ENCODE measurements at places on chromosomes 2 and 18.
A peak's percentile ranks its signal among the peaks of the same experiment; 100 is the strongest.

DNA sequence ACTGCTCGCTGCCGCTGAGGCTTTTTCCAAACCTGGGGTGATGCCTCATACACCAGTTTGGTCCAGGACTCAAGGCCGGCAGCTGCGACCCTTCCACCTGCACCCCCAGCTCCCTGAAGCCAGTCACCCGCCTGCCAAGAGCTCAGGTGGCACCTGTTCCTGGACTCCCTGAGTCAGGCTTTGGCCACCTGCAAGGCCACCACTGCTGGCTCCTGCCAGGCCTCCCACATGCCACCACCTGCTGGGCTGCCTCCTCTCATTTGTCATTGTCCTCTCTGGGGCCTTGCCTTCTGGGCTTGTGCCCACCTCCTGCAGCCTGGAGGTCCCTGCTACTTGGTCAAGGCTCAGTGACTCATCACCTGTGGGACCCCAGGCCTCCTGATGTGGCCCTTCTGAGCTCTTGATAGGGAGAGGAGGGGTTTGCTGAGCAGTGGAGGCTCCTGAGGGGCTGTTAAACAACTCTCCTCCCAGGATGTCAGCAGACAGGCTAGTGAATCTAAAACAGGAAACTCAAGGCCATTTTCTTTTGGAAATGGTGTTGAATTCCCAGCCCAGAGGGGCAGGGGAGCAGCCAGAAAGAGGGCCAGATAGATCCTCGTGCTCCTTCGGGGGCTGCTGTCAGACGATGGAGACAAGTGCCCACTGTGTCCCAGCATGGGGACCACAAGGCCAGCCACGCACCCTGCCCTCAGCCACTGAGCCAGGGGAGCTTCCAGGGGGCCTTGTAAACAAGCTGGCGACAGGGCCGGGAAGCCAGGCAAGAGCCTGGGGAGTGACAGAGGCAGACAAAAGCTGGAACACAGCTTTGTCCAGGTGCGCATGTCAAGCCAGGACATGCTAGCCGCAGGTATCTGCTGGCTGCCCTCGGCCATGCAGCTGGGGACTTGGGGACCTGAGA is 416.8 kb downstream of the LRATD1 start:
- DNase-seq: peak; percentile 61

- DNase-seq: no peak
Observed at GRCh38 chr2:219290381-219291171, 11.4 kb downstream of the DNAJB2 start.

GRCh38 chr2:83342860-83343329 is 1116.2 kb downstream of the SUCLG1 start:
- no peak for DNase-seq

DNA sequence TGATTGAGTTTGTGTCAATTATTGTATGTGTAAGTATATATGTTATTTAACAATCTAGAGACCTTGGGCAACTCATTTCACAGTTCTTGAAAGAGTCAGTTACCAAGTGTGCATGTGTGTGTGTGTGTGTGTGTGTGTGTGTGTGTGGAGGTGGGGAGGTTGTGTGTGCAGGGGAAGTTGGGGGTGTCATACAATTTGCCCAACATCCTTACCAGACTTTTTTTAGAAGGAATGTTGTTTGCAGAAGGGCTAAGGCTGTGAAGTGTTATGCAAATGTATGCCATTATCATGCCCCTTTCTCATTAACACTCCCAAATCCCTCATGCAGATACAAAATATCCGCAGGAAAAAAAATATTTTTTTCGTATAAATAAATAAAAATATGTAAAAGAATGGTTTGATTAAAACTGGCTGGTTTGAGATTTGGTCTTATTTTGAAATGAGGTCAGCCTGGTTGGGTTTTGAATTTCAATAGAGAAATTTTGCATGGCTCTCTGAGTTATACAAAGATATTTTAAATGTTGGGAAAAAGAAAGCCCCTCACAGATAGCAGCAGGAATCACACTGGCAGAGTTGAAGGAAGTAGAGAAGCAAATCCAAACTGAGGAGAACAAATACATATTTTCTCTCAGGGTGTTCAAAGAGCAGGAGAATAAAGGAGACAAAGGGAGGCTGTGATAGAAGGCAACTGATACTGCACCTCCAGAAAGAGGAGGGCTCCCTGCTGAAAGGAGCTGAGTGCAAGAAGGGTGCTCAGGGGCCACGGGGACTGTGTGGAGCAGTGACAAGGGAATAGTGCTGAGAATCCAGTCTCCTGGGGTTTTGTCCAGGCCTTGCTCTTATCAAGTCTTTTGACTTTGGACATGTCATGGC is 1365.5 kb upstream of the CELF4 start:
- DNase-seq: no peak
